ENCODE measurements at places on chromosomes 5 and 9.

GRCh38 chr5:159471904-159472303 is 141.6 kb upstream of the IL12B start:
- DNase-seq, result no peak

GRCh38 chr9:92613268-92614122 is 56.4 kb downstream of the IPPK start:
- no peak for DNase-seq

DNA sequence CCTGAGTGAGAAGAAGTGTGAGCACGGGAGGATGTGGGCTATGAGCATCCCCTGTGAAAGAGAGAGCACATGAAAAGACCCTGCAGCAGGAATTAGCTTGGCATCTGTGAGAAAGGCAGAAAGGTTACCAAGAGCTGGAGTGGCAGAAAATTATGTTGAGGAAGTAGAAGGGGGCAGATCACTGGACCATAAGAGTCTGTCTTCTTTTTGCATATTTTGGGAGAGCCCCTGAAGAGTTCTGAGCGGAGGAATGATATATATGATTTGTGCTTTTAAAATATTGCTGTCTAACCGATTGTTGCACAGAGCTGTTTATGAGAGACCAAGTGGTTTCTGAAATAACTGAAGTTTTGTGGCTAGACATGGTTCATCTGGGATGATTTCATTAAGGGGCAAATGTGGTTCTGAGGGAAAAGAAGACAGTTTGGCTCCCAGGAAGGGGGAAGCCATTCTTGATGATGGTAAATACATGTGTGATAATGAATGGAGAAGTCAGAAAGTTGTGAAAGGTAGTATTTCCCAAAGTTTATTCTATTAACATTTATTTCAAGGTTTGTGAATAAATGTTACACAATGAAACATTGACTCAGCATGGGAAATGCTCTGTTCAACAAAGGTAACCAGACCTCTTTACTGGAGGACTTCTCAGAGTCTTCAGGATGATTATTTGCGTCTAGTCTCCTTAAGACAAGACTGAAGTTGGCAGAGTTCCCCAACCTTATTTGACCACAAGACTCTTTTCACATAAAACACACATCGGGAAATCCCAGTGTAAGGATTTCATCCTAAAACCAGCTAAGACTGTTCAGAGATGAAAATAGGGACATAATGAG is 31.5 kb upstream of the ADRB2 start:
- no peak for DNase-seq

- no peak for DNase-seq
These were observed 306.7 kb downstream of the EBF1 start for GRCh38 chr5:158792976-158793375.

- DNase-seq, result no peak
These were observed 764 bp upstream of the GRIN1 start for GRCh38 chr9:137138058-137138721.

DNA sequence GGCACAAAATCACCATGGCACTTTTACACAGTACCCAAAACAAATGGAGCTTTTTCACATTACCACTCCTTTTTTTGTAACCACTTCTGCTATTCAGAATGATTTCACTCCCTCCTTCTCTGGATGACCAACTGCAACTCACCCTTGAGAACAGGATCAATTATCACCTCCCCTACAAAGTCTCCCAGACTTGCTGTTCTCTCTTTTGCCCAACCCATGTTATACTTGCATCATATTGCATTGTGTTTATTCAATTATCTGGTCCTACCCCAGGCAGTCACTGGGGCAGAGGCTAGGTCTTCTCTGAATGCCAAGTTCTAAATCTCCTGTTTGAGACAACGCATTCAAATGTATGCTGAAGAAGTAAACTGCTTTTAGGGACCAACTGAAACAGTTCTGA is 96.0 kb downstream of the GPR21 start:
- no peak for DNase-seq

DNA sequence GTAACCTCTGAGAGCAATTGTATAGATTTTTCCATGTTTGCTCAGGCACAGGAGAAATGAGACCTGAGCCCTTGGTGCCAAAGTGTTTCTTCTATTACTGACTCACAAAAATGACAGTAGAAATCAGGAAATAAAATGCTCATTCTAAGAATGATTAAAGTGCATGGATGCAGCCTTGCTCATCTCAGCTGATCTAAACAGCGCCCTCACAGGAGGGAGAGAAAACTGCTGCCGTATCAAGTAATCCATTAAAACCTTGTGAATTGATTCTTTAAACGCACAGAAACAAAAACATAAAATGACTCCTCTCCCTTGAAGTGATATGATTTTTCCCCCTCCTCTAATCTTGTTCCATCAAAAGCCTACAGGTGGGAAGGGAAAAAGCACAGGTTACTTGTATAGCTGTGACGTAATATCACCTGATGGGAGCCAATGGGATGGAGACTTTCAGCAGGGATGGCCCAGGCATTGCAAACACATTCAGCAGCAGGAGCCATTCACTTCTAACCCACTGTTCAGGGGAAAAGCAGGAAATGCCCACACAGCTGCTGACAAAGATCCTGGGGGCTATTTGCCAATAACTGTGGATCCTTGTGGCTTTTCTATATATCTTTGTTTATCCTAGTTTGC is 76.7 kb downstream of the PLCXD3 start:
- no peak for DNase-seq

DNA sequence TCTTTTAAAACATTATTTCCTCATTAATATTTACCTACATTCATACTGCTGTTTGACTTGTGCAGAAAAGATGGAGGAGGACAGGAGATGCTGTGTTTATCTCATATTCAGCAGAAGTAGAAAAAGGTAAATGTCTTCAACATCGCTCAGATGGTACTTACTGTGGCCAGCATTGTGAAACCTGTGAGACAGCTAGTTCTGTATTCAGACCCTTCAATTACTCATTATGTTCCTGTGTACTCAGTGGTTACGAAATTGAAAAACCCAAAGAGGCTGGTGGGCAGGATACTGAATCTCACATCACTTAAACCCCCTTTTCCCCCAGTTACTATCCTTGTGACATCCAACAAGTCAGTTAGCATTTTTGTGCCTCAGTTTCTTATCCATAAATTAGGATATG is 216.0 kb downstream of the KDM4C start:
- no peak for DNase-seq

GRCh38 chr9:95229230-95229915 is 88.1 kb downstream of the FANCC start:
- DNase-seq, result no peak

- DNase-seq, result no peak
These were observed 39.9 kb upstream of the APC start for GRCh38 chr5:112697833-112698232.

GRCh38 chr5:141557681-141558136 is 61.1 kb downstream of the DIAPH1 start:
- DNase-seq, result peak; percentile 63

All from activated T-cell treated with anti-CD3 and anti-CD28 coated beads for 48 hours (primary cell).